ENCODE measurements at places on chromosomes 12 and 14.

DNA sequence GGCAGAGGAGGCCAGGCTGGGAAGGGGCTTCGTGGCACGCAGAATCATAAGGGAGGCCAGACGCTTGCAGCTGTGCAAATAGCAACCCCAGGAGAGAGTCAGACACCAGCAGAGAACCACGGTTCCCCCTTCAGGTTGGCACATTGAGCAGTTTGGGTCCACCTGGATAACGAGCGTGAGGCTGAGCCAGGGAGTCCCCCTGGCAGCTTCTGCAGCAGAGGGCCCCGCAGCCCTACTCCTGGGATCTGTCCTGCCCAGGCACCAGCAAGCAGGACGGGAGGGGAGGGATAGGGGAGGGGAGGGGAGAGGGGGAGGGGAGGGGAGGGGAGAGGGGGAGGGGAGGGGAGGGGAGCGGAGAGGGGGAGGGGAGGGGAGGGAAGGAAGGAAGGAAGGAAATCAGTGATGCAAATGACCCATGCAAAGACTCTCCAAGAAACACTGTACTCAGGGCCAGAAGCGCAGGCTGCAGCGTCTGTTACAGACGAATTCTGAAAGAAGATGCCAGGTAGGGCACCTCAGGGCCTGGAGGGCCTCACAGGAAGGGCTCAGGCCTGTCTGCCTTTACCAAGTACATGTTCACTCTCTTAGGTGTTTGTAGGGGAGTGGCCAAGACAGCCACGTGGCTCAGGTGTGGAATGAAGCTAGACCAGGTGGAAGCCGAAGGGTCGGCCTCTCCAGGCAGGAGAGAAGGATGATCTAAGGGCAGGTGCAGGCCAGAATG, 32.3 kb upstream of the MMP17 start:
- no peak for DNase-seq

- DNase-seq: no peak
Measured at GRCh38 chr12:53645165-53645564, 19.0 kb upstream of the ATF7 start.

- DNase-seq: no peak
Measured at GRCh38 chr12:1977109-1977508, 27.1 kb downstream of the DCP1B start.

DNA sequence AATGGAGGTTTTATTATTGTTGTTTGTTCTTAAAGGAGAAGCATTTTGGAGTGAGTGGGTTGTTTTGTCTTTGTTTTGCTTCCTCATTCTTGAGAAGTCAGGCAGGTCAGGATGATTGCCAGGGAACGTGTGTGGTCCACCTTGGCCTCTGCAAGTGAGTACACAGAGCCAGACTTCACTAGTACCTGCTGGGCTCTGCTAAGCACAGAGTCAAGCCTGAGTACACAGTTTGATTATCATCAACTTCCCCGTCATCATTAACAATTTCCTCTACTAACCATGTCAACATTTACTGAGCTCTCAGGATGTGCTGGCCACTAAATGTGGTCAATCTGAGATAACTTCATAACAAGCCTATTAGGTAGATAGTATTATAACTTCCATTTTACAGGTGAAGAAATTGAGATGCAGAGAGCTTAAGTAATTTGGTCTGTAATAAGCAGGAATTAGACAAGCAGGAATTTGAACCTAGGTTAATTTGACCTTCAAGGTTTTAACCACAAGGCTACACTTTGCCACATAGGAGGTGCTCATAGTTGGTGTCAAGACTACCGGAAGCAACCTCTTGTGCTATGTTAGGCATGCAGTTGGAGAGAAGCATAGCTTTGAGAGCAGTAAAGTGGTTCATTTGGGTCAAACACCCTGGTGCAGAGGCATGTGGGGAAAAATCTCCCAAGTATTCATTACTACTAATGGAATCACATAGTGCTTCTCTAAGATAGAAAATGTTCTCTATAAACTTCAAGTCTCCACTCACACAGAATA, 178.3 kb downstream of the NUAK1 start:
- no peak for DNase-seq

DNA sequence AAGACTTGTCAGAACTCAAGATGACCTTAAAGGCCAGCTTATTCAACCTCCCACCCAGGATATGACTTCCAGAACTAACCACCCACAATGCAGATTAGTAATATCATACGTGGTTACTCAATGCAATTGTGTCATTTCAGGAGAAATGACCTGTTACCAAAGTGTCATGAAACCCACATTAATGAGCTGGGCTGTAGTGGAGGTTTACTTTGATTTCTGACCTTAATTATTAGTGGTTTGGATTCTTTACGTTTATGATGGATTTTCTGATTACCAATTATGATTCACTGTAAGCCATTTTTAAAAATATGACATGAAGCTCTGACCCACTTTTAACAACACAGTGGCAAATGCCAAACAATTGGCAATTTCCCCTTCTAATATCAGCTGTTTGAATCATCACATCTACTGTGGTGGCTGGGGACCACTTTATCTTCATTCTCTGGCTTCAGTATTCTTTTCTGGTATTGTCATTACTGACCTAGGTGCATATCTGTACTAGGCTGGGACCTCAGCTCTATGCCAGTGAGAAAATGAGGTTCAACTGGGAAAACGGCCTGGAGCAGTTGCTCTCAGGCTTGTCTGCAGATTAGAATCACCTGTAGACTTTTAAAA, 223.3 kb downstream of the RGS6 start:
- DNase-seq: no peak

- DNase-seq: no peak
Measured at GRCh38 chr12:107122452-107122958, 29.2 kb upstream of the CRY1 start.

DNA sequence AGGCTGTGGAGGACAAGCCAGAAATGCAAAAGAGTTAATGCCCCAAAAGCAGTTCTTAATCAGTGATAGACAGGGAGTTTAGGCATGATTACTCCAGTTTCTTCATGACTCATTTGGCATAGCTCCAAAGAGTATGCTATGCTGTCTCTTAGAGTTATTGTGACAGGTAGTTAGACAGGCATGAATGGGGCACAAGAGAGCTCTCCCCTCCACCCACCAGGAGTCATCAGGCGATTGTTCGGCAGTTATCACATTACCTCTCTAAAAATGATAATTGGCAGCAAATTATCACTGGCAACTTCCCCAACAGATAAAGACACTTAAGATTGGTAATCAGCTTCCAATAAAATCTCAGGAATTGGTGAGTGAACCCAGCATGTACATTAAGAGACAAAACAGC, 320.1 kb downstream of the DAD1 start:
- no peak for DNase-seq

- no peak for DNase-seq
Measured at GRCh38 chr12:54197431-54197909, 8.7 kb upstream of the SMUG1 start.

DNA sequence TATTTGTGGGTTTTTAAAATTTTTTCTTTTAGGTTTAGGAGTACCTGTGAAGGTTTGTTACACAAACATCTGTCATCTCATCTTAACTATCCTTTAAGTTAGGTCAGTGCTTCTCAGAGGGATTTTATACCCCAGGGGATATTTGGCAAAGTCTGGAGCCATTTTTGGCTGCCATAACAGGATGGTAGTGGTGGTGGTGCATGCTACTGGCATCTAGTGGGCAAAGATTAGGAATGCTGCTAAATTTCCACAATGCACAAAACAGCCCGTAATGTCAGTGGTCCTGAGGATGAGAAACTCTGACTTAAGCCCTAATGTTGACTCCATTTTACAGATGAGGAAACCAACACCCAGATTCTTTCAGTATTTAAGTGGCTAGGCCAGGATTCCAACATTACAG, 85.2 kb upstream of the MYF6 start:
- DNase-seq: no peak

GRCh38 chr14:101077481-101078074, 174.1 kb upstream of the RTL1 start:
- DNase-seq: no peak

- no peak for DNase-seq
Measured at GRCh38 chr12:123512838-123513665, 20.5 kb downstream of the RILPL1 start.

GRCh38 chr12:39003541-39004155, 98.3 kb upstream of the CPNE8 start:
- DNase-seq: no peak

DNA sequence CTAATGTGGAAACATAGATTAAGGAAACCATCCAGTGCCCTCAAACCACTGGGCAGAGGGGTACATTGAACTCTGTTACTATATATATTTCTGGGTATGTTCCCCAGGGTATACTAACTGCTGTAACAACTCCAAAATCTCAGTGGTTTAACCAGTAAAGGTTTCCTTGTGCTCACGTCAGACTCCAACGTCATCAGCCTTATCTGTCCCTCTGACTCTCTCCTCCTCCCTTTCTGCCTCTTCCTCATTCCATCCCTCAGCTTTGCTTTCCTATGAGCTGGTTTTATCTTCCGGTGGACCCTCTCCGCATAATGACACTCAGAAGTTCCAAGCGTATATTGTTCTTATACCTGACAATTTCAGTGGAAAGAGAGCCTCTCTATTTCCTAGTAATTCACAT, 21.2 kb upstream of the SMCO2 start:
- no peak for DNase-seq

DNA sequence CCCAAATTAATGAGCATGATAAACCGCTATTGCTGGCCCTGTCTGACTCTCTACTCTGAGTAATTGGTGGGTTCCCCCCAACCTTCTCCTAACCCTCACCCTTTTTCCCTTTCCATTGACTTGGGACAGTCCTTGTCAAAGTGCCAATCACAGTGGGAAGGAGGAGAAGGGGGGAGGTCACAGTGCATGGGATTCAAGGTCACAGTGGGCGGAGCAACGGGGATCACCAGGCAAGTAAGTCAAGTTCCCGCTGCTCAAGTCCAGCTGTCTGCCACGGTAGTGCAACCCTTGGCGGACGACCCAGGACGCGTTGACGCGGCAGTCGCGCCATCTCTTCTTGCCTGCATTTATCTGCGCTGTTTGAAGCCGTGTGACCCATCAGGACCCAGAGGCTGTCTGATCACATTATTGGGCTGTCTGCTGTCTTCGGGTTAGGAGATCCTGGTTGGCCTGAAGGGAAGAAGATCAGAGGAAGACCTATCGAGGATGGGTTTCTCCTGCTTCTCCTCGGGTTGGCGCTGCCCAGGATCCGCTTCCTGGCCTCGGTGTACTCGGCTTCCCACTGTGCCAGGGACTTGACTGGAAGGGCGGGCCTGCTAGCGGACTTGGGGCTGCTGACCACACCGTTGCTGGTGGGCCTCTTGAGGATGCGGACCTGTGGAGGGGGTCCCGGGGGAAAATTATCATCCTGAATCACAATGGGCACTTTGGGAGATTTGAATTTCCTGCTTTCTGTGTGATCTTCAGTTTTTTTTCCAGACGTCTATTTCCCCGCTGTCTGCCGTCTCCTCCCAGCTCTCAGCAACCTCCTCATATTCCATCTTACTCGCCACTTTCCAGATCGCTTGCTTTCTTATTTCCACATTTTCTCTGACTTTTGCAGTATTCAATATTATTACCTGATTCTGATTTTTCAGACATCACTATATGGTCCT, 3.1 kb upstream of the MDM2 start:
- DNase-seq: no peak

GRCh38 chr14:65168840-65169239, 66.5 kb upstream of the MAX start:
- DNase-seq: no peak

DNA sequence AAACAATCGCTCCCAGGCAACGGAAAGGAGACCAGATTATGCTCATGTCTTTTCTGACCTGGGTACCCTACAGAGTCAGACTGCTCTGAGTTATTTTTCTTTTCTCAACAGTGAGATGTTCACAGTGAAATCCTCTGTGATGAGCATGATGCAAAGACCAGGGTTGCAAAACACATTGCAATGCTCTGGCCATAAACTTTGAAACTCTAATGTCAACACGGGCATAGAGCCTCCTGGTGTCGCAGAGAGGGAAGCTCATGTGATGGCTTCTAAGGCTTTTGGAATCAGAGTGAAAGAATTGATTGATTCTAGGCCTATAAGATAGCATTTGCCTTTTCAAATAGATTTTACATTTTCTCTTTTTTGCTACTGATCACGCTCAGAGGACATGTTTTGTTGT, 193.4 kb downstream of the RASSF9 start:
- no peak for DNase-seq

- no peak for DNase-seq
Measured at GRCh38 chr12:12315838-12316237, 34.2 kb downstream of the MANSC1 start.

- DNase-seq: peak; percentile 59
Measured at GRCh38 chr14:90820958-90821357, 4.7 kb upstream of the TTC7B start.

DNA sequence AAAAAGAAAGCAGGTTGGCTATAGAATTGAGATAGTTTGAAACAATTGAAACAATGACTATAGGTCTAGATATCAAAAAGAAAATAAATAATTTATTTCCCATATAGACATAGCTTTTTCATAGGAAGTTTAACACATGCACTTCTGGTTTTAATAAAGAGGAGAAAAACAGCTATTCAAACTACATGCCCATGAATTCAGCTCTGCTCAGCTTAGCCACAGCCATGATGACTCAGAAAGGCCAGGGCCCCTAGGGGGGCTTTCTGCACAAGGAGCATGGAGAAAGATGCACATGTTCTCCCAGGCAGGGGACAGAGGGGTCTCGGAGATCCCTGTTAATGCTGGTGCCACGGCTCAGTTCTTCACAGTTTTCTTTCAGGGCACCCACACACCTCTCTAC, 114.0 kb downstream of the GALC start:
- no peak for DNase-seq

- no peak for DNase-seq
Measured at GRCh38 chr12:100234166-100234565, 32.7 kb downstream of the DEPDC4 start.

DNA sequence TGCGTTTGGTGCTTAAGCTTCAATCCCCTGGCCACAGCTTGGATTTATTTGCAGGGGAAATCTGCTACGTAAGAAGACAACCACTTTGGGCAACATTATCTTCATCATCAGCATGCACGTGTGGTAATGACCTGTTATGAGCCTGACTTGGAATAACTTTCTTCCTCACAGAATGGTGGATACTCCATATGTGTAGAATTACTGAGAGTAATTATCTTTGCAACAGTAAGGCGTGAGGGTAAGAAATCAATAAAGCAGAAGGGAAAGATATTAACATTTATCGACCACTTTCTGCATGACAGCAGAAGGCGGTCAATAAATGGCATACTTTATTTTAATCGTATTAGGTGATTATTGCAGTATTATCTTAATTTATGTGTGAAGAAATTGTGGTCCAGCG, 152.7 kb downstream of the RGS6 start:
- no peak for DNase-seq

GRCh38 chr12:60805364-60805763, 1209.5 kb downstream of the SLC16A7 start:
- no peak for DNase-seq

GRCh38 chr14:101066826-101067510, 163.4 kb upstream of the RTL1 start:
- no peak for DNase-seq

GRCh38 chr12:115584156-115584555, 693.3 kb downstream of the MED13L start:
- DNase-seq: no peak

Data from stimulated activated CD4-positive, alpha-beta T cell treated with anti-CD3 and anti-CD28 coated beads, Interleukin-15, amount 100 ng/mL, for 1 hour (primary cell).